ENCODE measurements at places on chromosomes 6 and 20.
A peak's percentile ranks its signal among the peaks of the same experiment; 100 is the strongest.

DNA sequence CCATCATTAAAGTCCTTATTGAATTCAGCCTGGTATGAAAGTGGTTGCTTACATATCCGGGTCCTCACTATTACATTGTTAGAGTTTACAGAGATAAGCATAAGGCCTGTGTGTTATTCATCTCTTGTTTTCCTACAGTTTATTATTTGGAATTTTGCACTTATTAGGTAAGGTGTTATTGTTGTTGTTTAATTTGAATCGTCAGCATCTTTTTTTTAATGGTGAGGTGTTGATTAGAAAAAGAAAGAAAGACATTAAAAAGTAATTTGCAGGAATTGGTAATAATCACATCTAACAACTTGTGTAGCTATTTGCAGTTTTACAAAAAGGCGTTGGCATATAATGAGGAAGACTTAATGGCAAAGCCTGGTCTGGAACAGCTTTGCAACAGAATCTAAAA, 158.6 kb downstream of the SAMD5 start:
- no peak for DNase-seq

GRCh38 chr20:49979030-49979832, 3.5 kb upstream of the SNAI1 start:
- peak; percentile 60 for DNase-seq

DNA sequence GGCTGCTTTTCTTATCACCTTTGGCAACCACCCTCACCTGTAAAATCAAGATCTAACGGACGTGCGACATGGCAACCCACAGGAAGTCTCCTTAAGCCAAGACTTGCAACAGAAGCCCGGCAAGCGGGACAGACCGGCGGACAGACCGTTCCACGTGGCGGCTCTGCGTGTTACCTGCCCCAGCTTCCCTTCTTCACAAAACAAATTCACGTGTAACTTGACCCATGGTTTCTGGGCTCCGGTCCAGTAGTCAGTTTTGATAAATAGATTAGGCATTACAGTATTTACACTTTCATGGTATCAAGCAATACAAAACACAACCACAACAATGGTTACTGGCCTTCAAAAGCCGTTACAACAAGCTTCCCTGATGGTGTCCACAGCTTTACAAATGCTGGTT, 133.8 kb downstream of the PRND start:
- DNase-seq, result no peak

GRCh38 chr20:58349570-58349969, 39.5 kb upstream of the VAPB start:
- DNase-seq, result peak; percentile 40

- DNase-seq, result peak; percentile 57
Observed at GRCh38 chr6:43774776-43775534, 4.9 kb downstream of the VEGFA start.

DNA sequence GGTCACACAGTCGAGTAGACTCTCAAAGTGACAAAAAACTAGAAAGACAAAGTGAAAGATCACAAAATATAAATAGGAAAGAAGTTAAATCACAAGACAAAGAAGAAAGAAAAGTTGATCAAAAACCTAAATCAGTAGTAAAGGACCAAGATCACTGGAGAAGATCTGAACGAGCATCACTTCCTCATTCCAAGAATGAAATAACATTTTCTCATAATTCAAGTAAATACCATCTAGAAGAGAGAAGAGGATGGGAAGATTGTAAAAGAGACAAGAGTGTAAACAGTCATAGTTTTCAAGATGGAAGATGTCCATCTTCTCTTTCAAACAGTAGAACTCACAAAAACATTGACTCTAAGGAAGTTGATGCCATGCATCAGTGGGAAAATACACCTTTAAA, 31.6 kb upstream of the GJA10 start:
- DNase-seq, result no peak

- no peak for DNase-seq
Observed at GRCh38 chr6:143513410-143513809, 1.9 kb upstream of the FUCA2 start.

DNA sequence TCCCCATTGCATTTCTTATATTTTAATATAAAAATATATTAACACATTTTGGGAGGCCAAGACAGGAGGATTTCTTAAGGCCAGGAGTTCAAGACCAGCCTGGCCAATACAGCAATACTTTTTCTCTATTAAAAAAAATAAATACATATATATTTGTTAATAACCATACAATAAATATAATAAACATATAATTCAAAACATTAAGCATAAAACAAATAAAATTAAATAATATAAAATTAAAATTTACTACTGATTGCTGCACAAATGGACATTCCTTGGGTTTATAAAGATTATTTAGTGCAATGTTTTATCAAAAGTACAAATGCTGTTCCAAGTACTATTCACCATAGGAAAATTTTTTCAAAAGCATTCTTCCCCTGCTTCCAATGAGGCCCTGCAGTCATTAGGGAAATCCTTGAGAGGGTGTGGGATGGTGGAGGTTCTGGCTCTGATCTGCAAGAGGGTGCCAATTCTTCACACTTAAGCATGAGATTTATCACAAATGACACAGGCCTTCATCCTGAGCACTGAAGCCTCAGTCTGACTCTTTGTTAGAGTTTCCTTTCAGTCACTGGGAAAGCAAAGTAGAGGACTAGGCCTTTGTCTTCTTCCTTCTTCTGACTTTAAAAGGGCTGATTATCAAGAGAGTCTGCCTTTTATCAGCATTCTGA, 596.7 kb downstream of the EPM2A start:
- DNase-seq, result no peak

- no peak for DNase-seq
Observed at GRCh38 chr6:41451515-41452163, 94.5 kb upstream of the FOXP4 start.

DNA sequence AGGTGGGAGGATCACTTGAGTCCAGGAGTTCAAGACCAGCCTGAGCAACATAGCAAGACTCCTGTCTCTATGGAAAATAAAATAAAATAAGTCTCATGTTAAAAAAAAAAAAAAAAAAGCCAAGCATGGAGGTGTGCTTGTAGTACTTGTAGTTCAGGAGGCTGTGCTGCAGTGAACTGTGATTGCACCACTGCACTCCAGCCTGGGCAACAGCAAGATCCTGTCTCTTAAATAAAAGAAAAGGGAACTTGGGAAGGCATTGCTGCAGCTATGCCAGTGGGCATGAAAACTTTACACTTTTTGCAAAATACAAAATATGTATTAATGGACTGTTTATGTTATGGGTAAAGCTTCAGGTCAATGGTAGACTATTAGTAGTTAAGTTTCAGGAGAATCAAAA, 37.5 kb upstream of the REV3L start:
- DNase-seq, result no peak

- DNase-seq, result no peak
Observed at GRCh38 chr20:46078954-46079353, 10.8 kb downstream of the NCOA5 start.

- no peak for DNase-seq
Observed at GRCh38 chr20:3121271-3121911, 36.9 kb upstream of the AVP start.

All from A549 (cell line).